ENCODE measurements at places on chromosomes 5 and 9.

- no peak for DNase-seq
These were observed 441.5 kb upstream of the CDH6 start for GRCh38 chr5:30752015-30752414.

GRCh38 chr9:20703146-20703545 lies 19.1 kb downstream of the FOCAD start:
- no peak for DNase-seq

DNA sequence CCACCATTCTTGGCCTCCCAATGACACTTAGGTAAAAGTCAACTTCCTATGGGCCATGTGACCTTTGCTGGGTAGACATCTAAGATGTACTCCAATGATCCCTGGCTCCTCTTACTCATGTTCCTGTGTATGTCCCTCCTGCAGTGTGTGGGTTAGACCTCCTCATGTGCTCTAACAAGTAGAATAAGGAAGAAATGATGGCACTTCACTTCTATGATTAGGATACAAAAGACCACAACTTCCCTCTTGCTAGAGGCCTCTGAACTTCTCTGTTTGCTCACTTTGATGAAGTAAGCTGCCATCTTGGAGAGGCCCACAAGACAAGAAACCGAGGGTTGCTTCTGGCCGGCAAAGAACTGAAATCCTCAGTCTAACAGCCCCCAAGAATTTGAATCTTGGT lies 131.8 kb downstream of the TAF11L14 start:
- no peak for DNase-seq

GRCh38 chr9:19140259-19140658 lies 13.0 kb upstream of the PLIN2 start:
- no peak for DNase-seq

DNA sequence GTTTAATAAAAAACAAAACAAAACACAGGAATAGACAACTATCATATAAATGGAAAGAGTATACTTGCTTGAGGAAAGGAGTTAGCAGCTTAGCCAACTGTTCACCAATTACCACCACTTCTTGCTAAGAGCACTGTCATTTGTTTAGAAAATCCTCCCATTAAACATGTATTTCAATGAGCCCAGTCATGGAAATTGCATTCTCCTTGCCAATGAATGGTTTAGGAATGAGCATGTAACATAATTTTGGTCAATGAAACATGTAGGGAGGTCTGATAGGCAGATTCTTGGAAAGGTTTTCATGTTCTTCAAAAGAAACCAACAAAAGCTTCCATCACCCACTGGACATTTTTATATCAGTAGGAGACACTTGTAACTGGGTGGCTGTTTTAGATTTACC lies 502.8 kb upstream of the PAPPA start:
- no peak for DNase-seq

GRCh38 chr9:71004196-71004595 lies 117.2 kb downstream of the TRPM3 start:
- DNase-seq = no peak

DNA sequence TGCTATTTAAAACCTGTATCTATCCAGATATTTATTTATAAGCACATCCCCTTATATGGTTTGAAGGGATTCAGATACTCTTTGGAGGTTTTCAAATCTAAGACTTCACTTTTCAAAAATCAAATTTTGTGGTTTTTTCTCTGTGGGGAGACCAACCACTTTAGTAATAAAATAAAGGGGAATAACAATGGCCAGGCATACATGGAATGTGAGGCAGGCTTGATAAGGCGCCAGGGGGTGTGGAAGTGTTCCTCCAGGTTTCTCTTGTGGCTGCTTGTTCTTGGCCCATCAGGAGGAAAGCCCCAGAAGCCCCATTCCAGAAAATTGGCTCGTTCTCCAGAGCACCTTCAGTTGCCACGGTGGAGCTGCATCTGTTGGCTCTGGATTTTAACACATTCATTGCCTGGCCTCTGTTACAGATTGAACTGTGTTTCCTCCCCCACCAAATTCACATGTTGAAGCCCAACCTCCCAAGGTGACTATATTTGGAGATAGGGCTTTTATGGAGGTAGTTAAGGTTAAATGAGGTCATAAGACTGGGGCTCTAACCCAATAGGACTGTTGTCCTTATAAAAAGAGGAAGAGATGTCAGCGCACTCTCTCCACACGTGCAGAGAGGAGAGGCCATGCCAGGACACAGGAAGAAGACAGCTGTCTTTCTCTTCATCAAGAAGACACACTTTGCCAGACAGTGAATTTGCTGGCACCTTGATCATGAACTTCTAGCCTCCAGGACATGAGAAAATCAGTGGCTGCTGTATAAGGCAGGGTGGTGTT lies 195.9 kb downstream of the TMEM38B start:
- DNase-seq = no peak

DNA sequence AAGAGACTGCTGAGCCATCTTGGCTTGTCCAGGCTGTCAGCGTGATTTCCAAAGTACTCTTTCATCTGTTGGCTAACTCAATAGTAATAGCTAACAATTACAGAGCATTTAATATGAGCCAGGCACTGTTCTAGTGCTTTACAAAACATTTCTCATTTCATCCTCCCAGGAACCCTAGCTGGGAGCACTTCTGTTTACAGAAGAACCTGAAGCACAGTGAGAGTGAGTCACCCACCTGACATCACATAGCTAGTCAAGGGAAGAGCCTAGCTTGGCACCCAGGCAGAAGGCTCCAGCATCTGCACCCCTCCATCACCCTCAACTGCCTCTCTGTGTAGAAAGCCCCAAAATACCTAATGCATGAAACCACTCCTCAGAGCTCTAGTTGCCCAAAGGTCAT lies 57.5 kb upstream of the IQGAP2 start:
- no peak for DNase-seq

DNA sequence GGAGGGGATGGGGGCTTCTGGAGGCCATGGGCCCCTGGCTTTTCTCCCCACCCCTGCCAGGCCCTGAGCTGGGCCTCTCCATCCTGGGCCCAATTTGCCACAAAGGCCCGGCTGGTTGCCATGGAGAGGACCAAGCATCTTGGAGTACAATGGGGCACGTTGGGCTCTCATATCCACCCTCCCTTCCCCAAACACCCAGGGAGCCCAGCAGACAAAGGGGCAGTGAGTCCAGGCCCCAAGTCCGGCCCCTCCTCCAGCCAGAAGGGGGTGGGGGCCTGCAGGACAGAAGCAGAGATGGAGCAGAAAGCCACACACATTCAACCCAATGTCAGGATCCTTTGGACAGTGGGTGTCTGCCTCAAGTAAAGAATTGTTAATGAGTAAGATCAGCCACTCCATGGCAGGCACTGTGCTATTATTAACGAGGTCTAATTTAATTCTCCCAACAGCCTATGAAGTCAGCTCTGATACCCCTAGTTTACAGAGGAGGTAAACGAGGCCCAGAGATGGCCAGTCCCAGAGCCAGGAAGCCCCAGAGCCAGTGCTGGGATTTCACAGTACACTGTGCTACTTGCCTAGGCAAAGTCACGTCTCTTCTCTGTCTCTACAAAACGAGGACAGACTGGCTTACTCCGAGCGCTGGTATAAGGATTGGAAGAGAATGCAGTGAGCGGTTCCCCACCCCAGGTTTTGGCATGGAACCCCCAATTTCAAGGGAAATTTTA lies 2.3 kb downstream of the CRB2 start:
- no peak for DNase-seq

DNA sequence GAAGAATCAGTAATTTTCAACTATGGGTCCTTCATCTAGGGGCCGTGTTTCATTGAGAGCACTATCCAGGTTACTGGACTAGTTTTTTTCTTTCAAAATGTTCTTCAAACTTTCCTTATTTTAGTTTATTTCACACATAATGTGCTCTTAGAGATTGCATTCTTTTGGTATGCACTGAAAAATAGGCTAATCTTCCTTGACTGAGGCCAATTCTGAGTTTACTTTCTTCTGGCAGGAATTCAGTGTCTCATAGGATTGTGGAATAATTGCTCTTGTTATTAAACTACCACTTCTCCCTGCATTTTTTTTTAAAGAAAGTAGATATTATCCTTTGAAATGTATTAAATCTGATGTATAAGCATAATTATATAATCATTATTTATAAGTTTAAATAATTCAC lies 624.5 kb downstream of the RAB3C start:
- DNase-seq = no peak

- DNase-seq = no peak
These were observed 457.7 kb downstream of the BNC2 start for GRCh38 chr9:16412740-16413139.

- no peak for DNase-seq
These were observed 31.1 kb downstream of the ZNF484 start for GRCh38 chr9:92846662-92847145.
